Stimulated activated CD4-positive, alpha-beta T cell treated with anti-CD3 and anti-CD28 coated beads, Interleukin-15, amount 100 ng/mL, for 48 hours (primary cell): ENCODE measurements at places on chromosomes 5 and 9.

DNA sequence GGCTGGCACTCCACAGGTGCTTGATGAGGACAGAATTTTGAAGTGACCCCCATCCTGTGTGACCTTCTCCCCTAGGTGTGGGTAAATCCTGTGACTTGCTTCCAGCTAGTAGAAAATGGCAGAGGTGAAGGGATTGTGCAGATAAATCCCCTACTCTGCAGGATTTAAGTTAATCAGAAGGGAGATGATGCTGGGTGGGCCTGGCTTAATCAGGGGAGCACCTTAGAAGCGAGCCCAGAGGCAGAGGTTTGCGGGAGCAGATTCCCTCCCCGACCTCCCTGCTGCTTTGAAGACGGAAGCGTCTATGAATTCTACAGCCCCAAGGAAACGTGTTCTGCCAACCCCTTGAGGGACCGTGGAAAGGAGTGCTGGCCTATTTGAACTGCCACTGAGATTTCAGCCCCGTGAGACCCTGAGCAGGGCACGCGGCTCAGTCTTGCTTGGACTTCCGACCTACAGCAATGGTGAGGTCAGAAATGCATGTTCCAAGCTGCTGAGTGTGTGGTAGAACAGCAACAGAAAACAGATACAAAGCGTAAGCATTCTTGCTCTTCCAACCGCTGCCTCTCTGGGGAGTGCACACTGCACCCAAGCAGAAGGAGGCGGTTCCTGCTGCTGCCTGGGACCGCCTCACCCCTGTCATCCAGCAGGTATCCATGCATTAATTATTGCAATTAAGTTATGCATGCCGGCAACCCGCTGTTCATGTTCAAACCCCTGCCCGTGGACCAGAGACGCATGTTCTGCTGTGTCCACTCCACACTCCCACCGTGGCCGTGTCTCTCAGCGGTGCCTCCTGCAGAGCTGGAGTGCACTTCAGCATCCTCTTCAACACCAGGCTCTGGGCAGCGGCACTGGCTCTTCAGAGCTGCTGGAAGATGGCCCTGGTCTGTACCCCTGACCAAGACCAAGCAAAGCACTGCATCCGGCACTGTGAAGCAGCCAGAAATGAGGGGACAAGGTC lies 54.6 kb upstream of the RXRA start:
- DNase-seq = no peak

DNA sequence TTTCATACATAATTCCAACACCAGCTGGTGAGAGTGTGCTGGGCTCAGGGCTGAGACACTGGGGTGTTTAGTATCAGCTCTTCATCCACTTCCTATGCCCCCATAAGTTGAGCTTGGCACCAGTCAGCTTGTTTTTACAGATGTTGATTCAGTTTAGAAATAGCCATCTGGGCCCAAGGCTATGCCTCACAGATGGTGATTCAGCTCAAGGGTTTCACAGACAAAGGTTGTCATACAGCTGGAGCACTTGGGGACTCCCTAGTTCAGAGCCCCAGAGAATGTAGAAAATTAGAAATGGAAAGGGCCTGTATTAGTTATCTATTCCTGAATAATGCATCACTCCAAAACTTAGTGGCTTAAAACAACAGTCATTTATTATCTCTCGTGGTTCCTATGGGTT lies 10.3 kb upstream of the CRHBP start:
- DNase-seq = no peak

DNA sequence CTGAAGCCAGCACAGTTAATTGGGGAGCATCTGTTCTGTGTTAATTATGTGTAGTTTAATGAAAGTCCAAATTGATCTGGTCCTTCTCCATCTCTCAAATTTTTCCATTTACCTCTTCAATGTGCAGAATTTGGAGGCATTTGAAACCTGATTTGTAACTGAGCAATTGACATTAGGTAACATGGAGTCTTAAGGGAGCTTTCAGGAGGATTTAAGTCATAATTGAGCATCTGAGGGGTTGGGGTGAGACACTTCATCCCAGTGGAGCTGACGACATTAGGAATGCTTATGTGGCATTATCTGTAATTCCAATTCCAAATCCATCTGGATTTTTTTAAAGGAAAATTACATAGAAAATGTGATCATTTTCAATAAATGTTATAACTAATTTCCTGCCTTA lies 1015.9 kb downstream of the TLE1 start:
- DNase-seq = no peak

GRCh38 chr9:131794393-131794792 lies 54.5 kb upstream of the RAPGEF1 start:
- no peak for DNase-seq

DNA sequence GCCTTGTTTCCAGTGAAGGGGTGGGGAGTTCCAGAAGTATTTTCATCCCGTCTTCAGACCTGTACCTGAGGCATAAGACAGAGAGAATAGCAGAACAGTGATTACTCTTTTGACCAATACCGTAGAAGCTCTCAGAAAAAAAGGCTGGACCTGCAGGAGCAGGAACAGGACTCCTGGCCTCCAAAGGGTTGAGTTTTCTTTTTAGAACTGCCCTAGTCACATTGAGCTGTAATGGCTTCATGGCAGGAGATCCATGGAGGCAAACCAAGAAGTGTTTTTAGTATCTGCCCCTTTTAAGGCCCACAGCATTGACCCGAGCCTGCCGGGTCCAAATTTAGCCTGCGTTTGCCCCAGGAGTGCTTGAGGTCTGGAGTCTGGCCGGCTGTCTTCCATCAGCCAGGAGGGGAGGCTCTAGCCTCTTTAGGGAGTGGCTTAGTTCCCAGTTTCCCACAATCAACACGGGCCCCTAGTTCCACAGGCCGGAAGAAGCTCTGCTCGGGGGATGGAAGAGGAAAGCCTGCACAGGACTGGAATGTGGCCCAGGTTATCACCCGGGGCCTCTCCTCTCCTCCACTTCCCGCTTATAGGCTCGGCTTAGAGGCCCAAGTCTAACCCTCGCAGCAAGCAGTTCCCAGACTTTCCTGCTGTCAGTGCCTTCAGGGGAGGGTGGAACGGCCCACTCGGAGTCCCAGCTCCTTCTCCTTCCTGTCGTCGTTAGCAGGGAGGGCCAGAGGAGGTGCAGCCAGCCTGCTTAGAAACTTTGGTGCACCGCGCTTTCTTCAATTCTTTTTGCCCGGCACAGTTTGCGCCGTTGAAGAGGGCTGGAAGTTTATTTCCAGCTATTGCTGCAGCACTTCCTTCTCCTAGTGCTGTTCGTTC lies 80.7 kb downstream of the C9orf152 start:
- DNase-seq = no peak

- no peak for DNase-seq
Measured at GRCh38 chr5:181028032-181028819, 11.8 kb upstream of the BTNL9 start.

DNA sequence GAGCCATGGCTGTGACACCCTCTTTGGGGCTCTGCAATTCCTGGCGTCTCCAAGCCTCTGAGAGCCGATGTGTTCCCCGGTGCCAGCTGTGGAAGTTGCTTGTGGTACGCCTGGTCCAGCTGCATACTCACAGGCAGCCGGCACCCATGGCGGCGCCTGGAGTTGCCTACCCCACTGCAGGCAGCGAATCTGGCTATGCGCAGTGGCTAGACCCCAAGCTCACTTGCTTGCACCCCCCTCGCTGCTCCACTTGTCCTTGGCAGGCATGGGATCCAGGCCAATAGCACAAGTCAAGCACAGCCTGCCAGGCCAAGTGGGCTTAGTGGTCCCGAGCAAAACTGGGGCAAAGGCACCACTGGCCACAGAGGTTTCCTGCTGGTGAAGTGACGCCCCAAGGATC lies 24.7 kb upstream of the GABRA6 start:
- no peak for DNase-seq
